ENCODE measurements at places on chromosomes 3 and 15.

GRCh38 chr3:112646623-112647022, 5.7 kb upstream of the CCDC80 start:
- DNase-seq = no peak

DNA sequence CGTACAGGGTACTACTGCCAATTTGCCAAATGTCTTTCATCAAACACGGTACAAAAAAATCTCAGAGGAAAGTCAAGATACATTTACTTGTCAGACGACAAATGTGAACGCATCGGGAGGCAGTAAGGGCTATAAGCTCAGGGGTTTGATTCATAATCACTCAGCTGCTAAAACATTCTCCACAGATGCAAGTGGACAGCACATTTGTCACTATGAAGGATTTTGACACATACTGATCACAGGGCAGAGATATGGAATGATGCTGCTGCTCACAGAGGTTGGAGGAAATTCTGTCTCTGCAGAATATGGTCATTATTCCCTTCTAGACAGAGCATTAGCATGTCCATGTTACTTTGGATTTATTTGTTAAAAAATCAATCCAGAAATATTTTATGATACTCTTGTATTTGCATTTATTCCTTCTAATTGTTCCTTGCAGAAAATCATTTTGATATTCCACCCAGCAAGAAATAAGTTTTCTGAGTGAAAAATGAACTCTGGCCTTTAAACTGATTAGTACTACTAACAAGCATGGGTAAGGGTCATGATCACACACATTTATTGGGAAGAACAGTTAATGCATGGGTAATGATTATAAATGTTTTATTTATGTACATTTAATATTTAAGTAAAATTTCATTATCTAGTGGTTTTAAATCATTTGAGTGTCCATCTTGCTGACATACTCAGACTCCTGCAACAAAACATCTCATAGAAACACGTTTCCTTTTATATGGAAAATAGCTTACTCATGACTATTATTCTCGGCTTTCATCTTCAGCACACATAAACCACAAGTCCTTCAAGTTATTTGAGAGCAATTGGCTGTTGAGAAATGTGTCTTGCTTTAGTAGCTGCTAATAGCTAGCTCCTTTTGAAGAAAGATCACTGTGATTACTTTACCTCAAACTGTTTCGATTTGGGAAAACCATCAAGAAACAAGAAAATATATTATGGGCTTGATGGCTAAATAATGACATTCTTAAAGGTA, 559.3 kb downstream of the MECOM start:
- DNase-seq = peak; percentile 78

DNA sequence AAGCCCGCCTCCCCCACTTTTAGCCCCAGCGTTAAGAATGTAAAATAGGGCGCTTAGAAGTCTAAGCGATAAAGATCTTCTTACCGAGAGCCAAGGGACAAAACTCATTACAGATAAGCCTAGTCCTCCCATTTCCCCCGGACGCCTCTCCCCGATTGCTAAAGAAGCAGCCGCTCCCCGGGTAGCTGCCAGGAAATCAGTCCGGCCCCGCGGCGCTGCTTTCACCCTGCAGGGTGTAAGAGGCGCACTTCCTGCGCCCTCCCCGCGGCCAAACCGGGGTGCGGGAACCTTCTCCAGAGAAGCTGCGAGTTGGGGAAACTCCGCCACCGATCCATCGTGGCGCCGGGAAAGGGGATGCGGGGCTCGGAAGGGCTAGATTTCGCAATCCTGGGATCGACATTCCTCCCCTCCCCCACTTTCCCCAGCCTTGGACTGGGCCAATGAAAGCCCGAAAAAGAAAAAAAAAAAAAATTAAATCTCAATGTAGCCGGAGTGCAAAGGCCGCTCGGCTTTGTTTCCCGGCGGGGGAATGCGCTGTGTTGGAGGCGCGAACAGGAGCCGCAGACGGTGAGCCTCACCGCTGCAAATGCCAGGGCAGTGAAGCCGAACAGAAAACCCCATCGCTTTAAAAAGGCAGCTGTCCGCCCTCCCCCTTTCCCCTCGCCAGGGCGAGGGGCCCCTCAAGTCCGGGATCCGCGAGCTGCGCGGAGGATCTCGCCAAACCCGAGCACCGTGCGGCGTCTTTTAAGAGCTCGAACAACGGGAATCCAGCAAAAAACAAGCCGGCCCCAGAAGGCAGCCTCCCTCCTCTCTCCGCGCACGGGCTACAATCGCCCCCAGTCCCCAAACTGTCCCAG, 626 bp upstream of the PTPRG start:
- DNase-seq = peak; percentile 85

GRCh38 chr3:57082481-57082880, 22.0 kb downstream of the SPATA12 start:
- DNase-seq = no peak

- no peak for DNase-seq
Measured at GRCh38 chr15:68542771-68543164, 36.0 kb upstream of the CORO2B start.

GRCh38 chr3:134352031-134352671, 22.1 kb downstream of the AMOTL2 start:
- no peak for DNase-seq

- no peak for DNase-seq
Measured at GRCh38 chr3:170699158-170700053, 113.5 kb upstream of the SLC7A14 start.

- no peak for DNase-seq
Measured at GRCh38 chr3:141237701-141238521, 6.3 kb downstream of the PXYLP1 start.

DNA sequence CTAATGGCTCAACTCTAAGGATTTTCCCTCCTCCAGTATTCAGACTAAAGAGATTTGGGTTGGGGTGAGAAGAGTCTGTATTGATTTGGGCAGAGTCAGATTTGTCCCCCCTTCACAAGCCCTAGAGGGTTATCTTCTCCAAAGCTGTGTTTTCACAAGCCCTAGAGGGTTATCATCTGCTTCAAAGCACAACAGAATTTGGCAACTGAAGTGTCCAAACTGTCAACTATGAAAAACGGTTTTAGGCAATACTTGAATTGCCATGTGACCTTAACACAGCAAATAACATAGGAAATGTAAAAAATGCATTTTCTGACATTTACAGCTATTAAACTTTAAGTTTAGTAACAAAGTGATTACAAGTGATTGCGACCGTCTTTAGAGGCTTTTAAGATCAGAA, 119.9 kb downstream of the IMPG2 start:
- no peak for DNase-seq

- no peak for DNase-seq
Measured at GRCh38 chr15:29134239-29134638, 135.4 kb downstream of the NSMCE3 start.

- no peak for DNase-seq
Measured at GRCh38 chr15:67177752-67178151, 76.7 kb downstream of the AAGAB start.

DNA sequence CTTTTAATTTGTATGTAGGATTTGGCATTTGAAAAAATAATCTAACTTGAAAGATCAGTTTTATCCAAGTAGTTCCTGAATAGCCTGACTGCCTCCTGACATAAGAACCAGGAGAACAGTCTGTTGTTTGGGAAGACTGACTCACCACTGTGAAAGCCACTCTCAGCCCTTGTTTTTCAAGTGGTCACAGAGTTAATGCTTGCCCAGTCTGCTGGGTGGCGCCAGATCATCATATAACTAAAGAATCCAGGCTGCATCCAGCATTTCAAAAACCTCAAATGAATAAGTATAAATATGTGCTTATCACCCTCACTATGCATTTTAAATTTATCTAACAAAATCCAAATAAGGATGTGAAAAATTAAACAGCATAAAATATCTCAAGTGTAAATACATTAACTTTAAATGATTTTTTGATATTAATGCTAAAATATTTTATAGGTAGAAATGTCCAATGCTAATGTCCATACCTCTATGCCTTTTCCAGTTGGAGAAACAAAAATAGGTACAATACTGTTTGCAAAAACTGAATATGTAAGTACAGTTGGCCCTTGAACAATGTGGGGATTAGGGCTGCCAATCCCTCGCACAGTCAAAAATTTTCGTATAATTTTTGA, 26.9 kb upstream of the ZBBX start:
- DNase-seq = peak; percentile 42

GRCh38 chr15:60551781-60552161, 72.8 kb upstream of the ICE2 start:
- DNase-seq = no peak

DNA sequence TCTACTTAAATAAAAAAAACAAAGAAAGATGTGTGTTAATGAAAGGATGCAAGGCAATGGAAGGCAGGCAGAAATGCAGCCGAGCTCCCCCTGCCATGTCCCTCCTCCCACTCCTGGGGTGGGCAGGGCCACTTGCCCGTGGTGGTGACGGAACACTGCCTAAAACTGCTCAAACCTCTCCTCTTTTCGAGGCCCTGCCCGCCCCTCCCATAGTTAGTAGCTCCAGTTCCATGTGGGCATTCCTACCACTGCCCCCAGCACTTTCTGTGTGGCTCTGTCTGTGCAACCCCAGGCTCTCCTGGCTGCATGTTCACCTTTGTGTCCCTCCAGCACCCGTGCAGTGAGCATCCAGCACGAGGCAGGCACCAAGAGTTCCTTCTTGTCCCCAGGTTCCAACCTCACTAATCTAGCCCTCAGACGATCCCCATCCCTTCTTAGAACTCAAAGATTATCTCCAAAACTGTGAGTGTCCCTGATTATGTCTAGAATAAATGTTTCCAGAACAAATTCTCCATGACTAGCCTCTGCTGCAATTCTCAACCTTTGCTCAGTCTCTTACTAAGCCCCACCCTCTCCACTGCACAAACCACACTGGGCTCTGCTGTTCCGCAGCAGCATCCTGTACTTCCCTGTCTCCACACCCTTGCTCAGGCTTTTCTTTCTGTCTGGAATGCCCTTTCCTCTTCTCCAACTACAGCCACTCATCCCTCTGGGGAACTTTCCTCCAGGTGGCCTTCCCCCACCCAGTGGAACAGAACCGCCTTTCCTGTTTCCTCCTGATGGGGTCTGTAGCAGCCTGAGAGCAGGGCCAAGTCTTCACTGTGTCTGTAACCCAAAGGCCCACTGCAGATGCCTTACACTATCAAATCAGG, 32.6 kb upstream of the SPTBN5 start:
- DNase-seq = no peak

DNA sequence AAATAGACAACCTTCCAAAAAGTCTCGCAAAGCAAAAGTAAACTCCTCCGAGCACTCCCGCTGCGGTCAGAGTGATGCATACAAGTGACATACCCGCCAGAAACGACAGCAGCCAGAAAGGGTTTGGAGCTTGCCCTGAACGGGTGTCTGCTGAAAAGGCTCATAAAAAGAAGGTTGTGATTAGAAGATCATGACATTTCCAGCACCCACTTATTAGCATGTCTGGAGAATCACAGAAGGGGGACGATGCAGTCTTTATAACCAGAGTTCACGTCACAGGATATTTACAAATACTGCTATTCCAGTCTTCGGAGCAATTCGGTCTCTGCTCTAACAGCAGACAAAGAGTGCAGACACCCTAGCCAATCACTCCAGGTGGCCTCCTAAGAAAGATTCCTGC, 59.1 kb upstream of the FRMD4B start:
- no peak for DNase-seq

- DNase-seq = no peak
Measured at GRCh38 chr3:158819282-158819681, 17.4 kb downstream of the MFSD1 start.

DNA sequence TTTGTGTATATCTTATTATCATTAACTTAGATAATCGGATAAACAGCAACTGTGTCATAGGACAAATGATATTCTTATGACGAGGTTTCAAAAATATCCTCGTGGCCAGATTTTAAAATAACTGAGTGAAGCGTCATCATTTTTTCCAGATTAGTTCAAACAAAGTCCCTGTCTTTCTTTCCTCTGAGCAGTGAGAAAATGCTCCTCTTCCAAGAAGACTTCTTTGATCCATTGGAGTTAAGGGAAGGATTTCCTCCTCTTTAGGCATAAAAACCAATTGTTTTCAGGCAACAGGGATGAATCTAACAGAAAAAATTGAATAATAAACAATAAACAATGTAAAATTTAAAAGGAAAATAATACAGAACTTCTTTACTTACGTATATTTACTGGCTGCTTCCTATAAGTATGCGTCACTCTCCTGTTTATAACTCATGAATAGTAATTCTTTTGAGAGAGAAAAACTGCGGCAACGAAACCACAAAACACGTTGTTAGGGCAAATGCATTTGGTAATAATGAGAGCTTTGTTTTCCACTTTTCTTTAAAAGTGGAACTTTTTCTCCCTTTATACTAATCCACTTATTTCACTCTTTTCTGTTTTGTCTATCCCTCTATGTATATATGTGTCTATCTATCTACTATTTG, 419.4 kb upstream of the ONECUT1 start:
- no peak for DNase-seq

DNA sequence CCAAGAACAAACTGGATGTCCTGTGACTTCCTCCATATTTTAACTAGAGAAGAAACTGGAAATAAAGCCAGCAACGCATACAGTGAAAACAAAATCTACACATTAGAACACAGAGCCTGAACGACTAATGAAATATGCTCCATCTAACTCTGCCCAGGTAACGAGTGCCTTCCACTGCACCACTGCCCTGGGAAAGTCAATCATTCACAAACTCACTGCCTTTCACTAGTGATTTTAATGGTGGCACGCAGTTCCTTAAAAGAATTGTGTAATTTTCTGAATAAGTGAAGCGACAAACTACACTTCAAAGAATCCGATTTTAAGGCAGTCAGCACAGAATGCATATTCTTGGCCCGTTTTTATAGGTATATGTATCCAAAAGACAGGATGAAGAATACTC, 416.0 kb downstream of the SHQ1 start:
- no peak for DNase-seq

DNA sequence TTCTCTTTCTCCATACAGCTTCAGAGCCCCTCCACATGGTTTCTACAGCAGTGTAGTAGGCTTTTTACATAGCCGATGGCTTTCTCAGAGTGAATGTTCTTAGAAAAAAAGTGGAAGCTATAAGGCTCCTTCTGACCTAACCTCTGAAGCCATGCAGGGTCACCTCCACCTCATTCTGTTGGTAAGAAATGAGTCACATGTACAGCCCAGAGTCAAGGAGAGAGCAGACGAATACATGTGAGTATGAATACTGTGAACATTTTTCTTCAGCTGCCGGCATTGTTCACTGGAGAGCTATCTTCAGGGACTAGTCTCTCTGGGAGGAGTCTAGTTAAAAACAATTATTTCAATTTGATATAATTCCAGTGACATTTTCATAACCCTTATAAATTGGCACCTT, 68.2 kb upstream of the THRB start:
- no peak for DNase-seq

- DNase-seq = no peak
Measured at GRCh38 chr15:83219026-83219425, 11.4 kb upstream of the HDGFL3 start.

DNA sequence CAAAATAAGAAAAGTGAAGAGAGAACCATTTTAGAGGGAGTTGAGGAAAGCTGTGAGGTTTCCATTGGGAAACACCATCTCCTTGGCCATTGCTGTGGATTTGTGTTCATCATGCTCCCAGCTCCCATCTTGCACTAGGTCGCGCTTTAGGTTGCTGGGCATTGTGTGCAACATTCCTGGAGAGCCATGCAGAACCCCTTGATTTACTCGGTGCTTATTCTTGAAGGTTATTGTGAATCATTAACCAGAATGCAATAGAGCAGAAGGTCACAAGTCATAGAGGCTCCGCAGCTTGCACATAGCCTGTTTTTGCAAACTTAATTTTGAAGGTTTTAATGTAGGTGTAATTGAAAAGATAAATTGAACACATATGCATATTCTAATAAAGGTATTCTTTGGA, 239.2 kb upstream of the IL12A start:
- DNase-seq = no peak

GRCh38 chr3:186342197-186342596, 19.8 kb downstream of the DGKG start:
- DNase-seq = no peak

Data from fibroblast of skin of right quadriceps (primary cell).